ENCODE measurements at places on chromosomes 7 and 10. TPM values are rescaled to one million over a fixed set of nuclear protein-coding genes. Genes with fewer than 3 reads are reported as not detected.

The OPN1SW gene
- total RNA-seq = not detected

The PNLIPRP1 gene
- not detected for total RNA-seq

The DYDC2 gene
- not detected for total RNA-seq

The COL26A1 gene
- not detected for total RNA-seq

The EGFR gene
- total RNA-seq = 104 TPM

The CELF2 gene
- total RNA-seq = 2.7 TPM

The MRPL43 gene
- 55.7 TPM for total RNA-seq

The ABLIM1 gene
- 11.2 TPM for total RNA-seq

The TNS3 gene
- 67.3 TPM for total RNA-seq
